ENCODE measurements at places on chromosomes 13 and 19.

GRCh38 chr13:25046985-25047511 is 48.9 kb upstream of the PABPC3 start:
- DNase-seq, result no peak

DNA sequence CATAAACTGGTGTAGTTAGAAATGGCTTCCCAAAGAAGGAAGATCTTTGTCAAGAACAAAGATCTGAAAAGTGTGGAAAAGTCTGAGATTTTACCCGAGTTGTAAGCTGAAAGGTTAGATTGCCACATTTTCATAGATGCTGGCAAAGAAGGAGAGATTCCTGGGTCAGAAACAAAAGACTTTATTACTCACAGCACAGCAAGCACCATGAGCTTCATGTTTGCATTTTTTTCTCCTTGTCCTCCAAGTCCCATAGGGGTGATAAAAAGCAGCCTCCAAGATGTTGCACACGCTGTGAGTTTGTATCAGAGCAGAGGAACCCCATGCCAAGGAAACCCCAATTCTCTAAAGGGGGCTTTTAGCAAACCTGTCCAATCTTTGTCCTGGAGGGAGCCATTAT is 29.3 kb downstream of the MZT1 start:
- no peak for DNase-seq

- DNase-seq, result no peak
Measured at GRCh38 chr19:58569191-58569942, 3.8 kb downstream of the MZF1 start.

GRCh38 chr13:42617221-42617620 is 43.3 kb downstream of the TNFSF11 start:
- no peak for DNase-seq

DNA sequence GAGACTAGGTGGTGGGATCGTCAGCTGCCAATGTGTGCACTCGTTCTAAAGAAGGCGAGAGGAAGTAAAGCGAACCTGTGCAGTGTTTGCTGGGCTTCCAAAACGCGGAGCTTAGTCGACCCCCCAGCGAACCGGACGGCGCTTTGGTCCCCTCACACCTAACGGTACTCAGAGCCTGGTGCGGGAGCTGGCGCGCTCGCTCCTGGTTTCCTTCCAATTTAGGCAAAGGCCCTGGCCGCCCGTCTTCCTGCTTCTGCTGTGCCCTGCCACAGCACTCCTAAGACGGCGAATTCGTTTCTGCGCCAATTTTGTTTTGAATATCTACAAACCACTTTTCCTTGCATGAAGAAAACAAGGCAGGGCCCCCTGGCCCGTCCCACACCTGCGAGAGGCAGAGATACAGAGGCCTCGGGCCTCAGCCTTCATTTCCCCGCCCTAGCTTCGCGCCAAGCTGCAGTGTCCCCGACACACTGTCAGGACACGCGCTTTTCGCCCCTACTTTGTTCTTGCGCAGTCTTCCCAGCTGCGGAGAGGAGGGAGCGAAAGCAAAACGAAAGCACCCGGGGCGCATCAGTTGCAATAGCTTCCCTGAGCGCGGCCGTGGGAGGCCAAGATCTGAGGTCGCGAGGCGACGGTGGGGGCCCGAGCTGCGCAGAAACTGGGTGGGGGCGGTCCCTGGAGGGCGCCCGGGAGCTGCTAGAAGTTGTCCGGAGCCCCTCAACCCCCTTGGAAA is 111.9 kb downstream of the KCNRG start:
- peak; percentile 69 for DNase-seq

DNA sequence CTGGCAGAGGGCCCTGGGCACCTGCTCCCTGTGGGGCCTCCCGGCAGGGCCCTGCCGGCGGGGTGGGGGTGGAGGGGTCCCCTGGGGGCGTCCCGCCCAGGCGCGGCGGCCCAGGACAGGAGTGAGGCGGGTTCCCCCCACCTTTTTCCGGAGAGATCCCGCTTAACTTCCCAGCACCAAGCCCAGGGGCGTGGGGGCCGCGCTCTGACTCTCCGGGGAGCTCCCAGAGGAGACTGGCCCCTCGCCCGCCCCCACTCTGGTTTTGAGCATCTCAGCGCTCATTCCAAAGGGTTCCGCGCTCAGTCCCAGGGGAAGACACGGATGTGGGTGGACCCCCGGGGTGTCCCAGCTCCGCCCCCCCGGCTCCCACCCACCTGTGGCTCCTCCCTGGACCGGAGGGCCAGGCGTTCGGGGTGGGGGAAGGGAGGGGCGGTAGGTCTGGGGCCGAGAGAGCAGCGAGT is 476 bp downstream of the C2CD4C start:
- no peak for DNase-seq

- DNase-seq, result peak; percentile 61
Measured at GRCh38 chr19:20423381-20424197, 142.0 kb downstream of the ZNF737 start.

- DNase-seq, result no peak
Measured at GRCh38 chr13:110407531-110407930, 100.4 kb downstream of the COL4A2 start.

GRCh38 chr19:58212336-58213074 is 16.2 kb upstream of the ZNF544 start:
- no peak for DNase-seq

DNA sequence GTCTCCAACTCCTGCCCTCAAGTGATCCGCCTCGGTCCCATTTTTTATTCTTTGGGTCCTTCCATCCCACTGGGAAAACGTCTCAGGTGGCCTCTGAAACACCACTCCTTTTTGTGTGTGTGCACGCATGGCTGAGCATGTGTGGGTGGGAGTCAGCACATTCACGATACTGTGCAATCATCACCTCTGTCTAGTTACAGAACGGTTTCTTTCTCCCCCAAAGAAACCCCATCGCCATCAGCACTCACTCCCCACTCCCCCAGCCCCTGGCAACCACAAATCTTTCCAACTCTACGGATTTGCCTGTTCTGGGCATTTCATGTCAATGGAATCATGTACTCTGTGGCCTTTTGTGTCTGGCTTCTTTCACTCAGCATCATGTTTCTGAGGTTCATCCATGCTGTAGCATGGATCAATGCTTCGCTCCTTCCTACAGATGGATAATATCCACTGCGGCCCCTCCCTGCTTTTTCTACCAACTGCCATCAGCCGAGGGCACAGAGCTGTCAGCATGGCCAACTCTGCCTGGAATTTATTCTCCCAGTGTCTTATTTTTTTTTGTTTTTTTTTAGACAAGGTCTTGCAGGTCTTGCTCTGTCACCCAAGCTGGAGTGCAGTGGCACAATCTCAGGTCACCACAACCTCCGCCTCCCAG is 9.7 kb downstream of the F2RL3 start:
- DNase-seq, result no peak

DNA sequence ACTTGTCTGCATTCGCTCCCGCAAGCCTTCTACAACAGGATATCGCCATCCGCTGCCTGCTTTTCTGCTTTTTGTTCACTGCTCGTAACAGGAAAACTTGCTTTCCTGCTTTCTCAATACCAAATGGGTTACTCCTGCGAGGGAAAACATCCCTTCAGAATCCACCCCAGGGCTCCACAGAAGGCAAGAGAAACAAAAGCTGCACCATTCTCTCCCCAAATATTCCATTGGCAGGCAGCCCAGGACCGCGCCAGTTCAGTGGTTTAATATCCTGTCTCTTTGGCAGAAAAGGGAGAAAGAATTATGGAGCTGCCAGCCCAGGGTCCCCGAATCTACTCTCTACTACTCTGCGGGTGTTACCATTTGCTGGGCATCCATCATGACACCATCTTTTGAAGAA is 84.7 kb upstream of the DOCK9 start:
- DNase-seq, result no peak

DNA sequence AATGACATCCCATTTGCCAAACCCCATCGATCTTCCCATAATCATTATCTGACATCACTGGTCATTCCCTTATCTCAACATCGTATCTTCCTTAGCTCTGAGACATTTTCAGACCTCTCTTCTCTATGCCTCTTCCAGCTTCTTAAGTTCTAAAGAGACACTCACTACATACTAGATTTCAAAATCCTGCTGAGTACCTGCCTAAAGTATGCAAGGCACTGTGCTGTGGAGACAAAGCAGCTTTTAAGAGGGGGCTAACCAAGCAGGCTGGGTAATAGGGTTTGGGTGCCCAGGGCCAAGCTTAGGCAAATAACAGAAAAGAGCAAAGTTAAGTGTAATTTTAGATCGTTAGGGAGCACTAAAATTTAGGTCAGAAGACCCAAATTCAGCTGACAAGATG is 3.4 kb upstream of the POMP start:
- DNase-seq, result no peak

GRCh38 chr19:50266041-50266440 is 62.6 kb downstream of the MYH14 start:
- DNase-seq, result no peak

DNA sequence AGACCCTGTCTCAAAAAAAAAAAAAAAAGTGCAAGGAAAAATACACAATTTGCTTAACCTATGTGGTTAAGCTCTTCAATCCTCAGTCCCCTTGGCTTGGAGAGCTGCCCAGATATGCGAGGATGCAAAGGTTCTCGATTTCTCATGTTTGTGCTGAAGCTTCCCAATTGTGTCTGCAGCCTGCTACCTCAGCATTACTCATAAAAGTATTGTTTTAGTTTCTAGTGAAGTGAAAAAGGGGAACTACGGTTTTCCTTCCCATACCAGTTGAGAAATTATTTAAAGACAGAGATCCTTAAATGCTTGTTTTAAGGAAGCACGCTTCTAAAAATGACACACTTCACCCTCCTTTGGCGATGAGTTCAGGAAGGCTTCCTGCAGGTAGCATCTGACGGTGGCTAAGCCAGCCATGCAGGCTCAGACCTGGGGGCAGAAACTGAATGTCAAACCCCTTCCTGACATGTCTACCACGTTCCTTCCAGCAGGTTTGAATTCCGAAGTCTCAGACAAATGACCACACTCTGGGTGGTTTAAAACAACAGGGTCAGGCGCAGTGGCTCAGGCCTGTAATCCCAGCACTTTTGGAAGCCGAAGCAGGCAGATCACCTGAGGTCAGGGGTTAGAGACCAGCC is 47.9 kb downstream of the RUBCNL start:
- peak; percentile 99 for DNase-seq

GRCh38 chr13:65540175-65540574 is 1690.0 kb downstream of the PCDH9 start:
- no peak for DNase-seq

DNA sequence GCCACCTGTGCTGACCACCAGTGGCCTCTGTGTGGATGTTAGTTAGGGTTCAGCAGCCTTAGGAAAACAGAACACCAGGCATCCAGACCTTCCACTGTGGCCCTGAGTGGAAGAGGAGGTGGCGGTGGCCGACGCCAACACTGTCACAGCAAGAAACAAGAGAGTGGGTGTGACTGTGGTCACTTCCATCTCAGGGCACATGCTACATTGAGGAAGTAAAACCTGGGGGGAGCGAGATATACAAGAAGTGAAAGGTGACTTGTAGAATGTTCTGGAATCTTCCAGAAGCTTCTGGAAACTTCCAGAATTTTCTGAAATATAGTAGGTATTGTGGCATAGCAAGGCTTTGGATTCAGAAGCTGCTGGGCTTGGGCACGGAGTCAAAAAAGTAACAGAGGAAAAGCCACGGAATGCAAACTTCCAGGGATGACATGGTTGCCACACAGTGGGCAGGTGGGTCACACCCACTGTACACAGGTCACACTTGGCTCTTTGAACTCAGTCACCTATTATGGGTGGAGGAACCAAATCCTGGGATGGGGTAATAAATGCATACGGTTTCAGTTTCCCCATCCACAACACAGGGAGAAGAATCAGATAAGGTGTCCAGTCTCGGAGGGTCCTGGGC is 24.3 kb downstream of the GNG7 start:
- no peak for DNase-seq

- no peak for DNase-seq
Measured at GRCh38 chr13:70172946-70173597, 64.8 kb upstream of the KLHL1 start.

DNA sequence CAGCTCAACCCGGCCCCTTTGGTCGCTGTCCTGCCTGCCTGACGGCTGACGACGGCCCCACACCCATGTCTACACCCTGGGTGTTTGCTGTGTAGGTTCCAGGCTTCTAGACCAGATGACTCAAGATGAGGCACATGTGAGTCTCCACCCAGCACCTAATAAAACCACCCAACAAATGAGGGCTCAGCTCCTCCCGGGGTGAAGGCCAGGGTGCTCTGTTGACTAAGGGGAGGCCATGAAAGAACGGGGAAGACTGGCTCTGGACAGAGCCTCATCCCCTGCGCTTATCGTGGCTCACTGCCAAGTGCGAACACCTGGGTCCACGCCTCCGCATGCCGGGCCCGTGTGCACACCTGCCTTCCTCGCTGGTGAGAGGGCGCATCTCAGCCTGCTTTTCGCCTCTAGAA is 39.6 kb downstream of the COL4A2 start:
- DNase-seq, result no peak

DNA sequence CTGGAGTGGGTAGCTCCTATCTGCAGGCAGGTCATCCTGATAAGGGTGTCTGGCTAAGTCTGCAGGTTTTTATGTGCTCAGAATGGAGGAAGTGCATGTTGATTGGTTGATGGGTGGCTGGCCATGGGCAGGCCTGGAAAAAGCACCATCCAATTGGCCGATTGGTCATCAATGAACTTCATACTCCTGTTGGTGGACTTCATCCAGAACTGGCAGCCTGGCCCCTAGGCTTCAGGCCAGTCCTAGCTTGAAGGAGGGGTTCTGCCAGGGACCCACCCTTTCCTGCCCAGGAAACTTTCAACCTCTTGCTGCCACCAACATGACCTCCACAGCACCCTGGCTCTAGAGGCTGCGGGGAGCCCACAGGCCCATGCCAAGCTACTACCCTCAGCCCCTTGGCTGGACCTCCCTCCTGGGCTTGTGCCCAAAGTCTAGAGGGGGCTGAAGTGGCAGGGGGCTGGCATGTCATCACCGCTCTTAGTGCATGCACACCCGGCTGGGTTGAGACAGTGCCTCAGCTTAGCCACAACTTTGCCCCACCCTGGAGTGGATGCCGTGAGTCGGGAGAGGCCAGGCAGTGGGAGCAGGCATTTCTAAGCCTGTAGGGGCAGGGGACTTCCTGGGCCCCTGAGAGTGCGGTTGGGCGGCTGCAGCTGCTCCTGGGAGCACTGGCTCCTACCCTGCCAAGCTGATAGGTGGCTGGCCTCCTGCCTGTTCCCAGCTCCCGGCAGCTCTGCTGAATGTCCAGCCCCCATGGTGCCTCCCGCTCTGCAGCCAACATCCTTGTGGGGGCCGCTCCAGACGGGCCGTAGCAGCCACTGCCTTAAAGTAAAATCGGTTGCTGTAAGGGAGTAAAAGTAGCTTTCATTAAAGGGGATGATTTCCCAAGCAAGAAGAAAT is 13.2 kb downstream of the DNAJC15 start:
- no peak for DNase-seq

GRCh38 chr13:111642156-111642767 is 321.8 kb downstream of the TEX29 start:
- no peak for DNase-seq

- DNase-seq, result no peak
Measured at GRCh38 chr19:3316659-3317207, 49.6 kb upstream of the NFIC start.

- no peak for DNase-seq
Measured at GRCh38 chr19:42250183-42250665, 4.7 kb downstream of the ERF start.

GRCh38 chr13:50244713-50245574 is 229.7 kb downstream of the KCNRG start:
- DNase-seq, result peak; percentile 42

GRCh38 chr19:34274284-34274826 is 20.0 kb downstream of the GARRE1 start:
- DNase-seq, result no peak
